KG1 (cell line): ENCODE measurements at places on chromosomes 1 and 21.
A peak's percentile ranks its signal among the peaks of the same experiment; 100 is the strongest.

- no peak for DNase-seq
These were observed 48.7 kb upstream of the ACTL8 start for GRCh38 chr1:17706445-17706844.

DNA sequence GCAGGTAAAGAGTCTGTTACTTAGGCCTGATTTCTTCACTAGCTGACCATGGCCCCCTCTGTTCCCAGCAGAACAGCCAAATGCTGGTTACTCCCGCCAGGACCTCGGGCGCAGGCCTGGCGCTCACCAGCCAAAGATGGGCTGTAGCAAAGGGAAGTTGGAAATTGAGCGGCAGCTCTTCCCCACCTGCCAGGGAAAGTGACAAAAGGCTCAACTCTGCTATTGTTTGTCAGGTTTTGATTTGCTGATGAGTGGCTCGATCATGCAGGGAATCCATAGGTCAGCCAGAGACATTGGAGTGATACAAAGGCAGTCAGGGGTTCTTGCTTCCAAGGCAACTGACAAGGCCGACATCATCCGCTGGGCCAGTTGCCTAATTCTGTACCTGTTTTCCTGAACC, 120.1 kb downstream of the ASTN1 start:
- DNase-seq: no peak

DNA sequence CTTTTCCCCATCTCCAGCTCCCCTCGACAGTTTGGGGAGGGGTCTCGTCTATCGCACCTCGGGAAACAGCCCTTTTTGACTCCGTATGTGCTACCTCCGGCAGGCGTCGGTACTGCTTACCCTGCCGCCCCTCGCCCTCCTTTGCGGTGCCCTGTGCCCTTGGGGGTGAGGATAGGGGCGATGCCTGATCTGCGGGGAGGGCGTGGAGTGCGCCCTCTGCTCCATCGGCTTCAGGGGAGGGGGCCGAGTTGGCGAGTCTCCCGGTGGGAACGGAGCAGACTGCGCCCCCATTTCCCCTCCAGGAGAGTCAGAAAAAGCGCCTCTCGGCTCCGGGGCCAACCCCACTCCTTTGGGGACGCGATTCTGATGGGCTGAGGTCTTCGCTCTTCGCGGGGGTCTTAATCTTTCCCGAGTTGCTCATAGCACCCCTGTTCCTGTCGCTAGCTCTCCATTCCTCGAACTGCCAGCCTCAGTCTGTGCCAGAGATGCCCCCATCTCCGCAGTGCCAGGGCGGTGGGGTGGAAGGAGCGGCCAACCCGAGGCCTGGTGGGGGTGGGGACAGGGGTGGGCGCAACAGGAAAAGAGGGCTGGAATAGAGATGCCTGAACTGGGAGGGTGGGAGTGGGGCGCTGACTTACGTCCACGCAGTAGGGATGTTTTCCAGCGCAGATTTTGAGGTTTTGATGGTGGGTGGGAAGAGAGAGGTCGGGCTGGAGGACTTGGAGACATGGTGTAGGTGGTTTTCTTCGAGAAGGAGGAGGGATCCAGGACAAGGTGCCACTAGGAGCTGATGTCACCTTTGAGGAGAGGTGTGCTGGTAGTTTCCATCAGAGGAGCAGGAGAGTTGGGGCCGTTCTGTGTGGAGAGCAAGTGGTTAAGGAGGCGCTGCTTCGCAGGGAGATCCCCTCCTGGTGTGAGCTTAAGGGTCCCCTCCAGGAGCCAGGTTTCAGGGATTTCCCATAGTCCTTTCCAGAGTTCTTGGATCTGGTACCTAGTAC, 674 bp downstream of the PPFIA4 start:
- no peak for DNase-seq

DNA sequence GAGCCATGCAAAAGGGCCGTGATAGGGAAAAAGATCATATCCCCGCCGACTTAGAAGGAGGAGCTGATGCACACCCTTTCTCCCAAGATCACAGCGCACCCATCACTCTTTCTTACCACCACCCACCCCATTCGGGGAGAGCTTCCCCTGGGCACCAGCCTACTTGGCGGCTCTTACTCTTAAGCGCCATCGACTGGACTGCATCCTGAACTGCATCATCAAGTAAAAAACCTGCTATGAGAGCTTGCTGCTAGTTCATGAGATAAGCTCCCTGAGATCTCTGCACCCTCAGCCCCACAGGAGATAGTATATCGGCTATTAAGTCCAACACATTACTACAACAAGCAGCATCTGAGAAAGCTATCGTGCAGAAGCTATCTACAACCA, 125.1 kb downstream of the BARHL2 start:
- DNase-seq: no peak

GRCh38 chr1:100354971-100355394, 2.7 kb downstream of the CDC14A start:
- DNase-seq: no peak

DNA sequence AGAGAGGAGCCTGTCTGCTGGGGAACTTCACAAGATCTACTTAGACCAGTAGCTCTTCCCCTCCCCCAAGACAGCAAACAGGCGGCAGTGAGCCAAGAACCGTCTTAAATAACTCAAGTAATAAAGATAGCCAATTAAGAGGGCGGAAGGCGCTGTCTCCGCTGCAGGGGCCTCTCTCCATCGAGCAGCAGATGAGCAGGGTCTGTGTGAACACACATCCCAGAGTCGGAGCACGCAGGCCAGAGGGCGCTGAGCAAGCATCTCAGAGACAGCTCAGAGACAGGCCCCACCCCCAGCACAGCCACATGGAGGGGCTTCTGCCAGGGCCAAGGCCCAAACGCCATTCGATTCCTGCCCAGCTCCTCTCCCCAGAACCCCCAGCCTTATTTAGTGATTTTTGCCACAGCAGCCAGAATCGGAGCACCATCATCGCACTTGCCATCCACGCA, 11.1 kb downstream of the IFFO2 start:
- DNase-seq: peak; percentile 34

GRCh38 chr1:92817986-92818764, 13.7 kb upstream of the RPL5 start:
- DNase-seq: no peak

- DNase-seq: no peak
These were observed 118.1 kb downstream of the CACNA1E start for GRCh38 chr1:181601186-181601950.

GRCh38 chr1:72023063-72023930, 259.0 kb downstream of the NEGR1 start:
- DNase-seq: no peak

DNA sequence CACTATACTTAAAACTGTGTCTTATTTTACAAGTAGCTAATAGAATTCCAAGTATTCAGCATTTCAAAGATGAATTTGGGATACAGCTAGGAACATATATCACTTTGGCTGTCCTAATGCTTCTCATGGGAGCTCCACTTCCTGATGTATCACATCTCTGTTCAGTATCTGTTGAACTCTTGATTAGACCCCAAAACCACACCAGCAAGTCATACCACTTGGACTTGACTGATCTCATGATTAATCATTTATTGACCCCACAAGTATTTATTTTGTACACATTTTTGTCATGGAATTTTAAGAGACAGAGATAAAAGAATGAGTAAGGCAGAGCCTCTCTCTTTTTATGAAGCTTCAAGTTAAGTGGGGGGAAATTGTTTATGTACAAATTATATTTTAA, 30.0 kb downstream of the TMPRSS15 start:
- DNase-seq: no peak

DNA sequence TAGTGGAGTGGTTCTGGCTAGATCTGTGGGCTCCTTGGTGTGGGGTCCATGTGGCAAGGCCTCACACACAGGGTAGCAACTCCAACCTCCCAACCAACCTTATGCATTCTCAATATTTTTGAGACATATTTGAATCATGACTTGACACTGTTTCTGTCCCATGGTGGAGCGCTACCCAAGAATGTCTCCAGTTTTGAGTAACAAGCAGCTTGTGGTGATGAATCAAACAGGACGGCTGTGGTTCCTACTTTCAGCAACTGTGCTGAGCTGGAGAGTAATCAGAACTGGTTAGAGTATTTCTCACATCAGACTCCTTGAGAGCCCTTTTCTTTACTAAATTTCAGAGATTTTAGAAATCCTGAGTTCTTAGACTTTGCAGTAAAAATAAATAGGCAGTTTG, 3.1 kb downstream of the LCE3D start:
- DNase-seq: no peak

GRCh38 chr1:3064901-3065300, 4.1 kb upstream of the PRDM16 start:
- DNase-seq: no peak

- no peak for DNase-seq
These were observed 67.2 kb upstream of the B3GALNT2 start for GRCh38 chr1:235571482-235571881.

- DNase-seq: no peak
These were observed 52.0 kb upstream of the ARHGEF16 start for GRCh38 chr1:3402258-3403010.

- no peak for DNase-seq
These were observed 573 bp downstream of the TRIM63 start for GRCh38 chr1:26066857-26067256.

GRCh38 chr1:43238991-43239469, 30.8 kb upstream of the TMEM125 start:
- no peak for DNase-seq

- DNase-seq: no peak
These were observed 26.0 kb downstream of the ROR1 start for GRCh38 chr1:63799820-63800219.

- DNase-seq: no peak
These were observed 8.8 kb upstream of the CEP85 start for GRCh38 chr1:26225033-26225831.

DNA sequence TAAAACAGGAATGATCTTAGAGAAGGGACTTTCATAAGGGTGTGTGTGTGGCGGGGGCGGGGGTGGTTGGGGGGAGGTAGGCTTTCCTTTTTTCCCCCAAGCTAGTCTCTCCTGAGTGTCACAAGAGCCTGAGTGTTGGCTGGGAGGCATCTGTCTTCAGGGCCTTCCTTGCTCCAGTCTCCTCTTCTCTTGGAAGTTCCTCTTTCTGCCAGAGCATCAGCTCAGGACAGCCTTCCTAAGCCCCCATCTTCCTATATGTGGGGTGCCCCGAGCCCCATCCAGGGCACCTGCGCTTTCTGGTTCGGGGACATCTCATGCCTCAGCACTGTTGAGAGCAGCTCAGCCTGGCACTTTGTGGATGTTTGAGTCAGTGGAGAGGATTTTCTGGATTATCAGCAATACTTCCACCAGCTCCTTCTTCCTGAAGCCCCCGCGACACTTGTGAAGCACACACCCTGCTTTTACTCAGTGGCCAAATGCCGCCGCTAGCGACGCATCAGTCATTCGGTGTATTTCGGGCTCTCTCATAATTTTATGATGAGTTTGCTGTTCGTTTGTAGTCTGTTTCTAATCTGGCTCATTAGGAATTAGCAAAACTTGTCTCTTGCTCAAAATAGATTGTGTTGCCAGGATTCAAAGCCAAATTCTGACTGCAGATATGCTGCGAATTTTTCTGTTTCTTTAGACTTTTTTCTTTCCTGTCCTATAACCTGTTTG, 61.7 kb downstream of the GALNT2 start:
- no peak for DNase-seq

DNA sequence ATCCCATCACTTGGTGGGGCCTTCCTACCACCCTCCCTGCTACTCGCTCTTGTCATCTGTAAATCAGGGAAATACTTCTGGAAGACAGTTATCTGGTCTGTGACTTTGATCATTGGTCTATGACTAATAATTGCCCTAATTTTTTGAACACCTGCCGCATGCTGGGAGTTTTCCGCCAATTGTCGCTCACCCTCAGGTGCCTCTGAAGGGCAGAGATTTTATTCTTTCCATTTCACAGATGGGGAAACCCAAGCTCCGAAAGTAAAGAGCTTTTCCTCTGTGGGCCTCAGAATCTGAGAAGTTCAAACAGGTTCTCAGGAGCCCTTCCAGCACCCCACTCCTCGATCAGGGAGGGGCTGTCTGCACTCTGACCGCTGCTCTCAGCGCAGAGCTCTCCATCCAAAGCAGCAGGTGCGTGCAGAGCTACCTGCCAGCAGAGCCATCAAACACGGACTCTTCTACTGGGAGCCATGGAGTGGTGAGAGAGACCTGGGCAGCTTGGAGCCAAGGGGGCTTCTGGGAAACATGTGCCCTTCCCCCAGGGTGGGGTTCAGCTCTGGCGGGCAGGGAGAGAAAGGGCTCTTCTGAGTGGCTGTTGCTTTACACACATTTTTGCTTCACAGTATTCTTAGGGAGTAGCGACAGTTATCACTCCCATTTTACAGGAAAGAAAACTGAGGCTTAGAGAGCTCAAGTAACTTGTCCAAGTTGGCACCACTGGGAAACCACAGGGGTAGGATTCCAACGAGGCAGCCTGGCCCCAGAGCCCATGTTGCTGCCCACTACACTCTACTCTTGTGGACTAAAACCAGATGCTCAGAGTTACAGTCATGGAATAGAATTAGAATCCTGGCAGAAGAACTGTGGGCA, 5.8 kb upstream of the RUNX3 start:
- no peak for DNase-seq

- DNase-seq: no peak
These were observed at the start of gene ST6GALNAC5 for GRCh38 chr1:76867342-76868130. ST6GALNAC5 (plus strand) TSS chr1:76867480.

GRCh38 chr1:48223366-48224240, 1.1 kb downstream of the SLC5A9 start:
- no peak for DNase-seq

DNA sequence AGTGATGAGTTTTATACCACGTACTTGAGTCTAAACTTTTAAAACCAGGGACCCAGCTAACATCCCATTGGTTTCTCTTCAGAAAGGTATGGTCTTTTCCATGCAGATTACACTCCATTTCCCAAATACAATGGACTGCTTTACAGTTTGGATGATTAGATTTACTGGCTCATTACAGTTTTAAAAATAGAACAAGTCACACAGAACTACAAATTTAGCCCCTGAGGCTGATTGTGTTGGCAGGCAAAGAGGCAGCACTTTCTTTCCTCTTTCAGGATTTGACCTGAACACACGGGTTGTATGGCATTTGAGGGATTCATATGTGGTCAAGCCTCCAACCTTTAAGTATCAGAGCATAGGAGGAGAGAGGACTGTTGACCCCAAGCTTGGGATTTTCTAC, 21.8 kb upstream of the VTCN1 start:
- DNase-seq: no peak

GRCh38 chr1:8625981-8626898, 191.2 kb downstream of the RERE start:
- DNase-seq: no peak

DNA sequence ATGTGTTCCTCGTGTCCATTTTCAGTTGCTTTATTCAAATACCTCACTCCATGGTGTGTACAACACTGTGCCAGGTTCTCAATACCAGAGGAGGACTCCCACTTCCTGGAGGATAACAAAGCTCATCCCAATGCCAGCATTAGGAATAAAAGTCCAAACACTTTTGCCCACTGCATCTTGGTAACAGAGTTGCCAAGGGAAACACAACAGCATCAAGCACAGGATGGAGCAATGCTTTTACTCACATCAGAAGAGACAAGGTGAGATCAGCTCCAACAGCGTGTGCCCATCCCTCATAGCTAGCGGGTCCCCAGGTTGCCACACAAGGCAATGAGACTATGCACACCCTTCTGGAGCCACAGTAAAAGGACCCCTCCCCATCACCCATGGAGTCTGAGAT, 2.9 kb downstream of the KRTAP20-4 start:
- DNase-seq: no peak

DNA sequence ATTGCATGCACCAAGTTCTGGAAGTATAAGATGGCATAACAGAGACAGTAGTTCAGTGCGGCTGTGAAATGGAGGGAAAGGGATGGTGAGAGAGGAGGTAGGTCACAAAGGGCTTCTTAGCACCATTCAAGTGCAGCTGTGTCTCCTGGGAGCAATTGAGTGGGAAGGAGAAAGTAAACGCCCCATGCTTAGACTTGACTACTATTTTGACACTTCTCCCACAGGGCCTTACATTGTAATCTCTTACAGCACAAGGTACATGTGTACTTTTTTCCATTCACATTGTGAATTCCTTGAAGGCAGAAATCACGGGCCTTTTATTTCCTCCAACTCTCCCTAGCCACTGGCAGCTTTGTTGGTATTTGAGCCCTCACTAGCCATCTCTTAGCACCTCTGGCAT, 239.6 kb upstream of the FOXD3 start:
- DNase-seq: no peak
